Colonic mucosa (tissue), 4 donors: ENCODE measurements at places on chromosomes 1 and 21. TPM values are rescaled to one million over a fixed set of nuclear protein-coding genes. Genes with fewer than 3 reads are reported as not detected.

- DNase-seq, result no peak
These were observed 58.3 kb downstream of the UBE2T start for GRCh38 chr1:202283379-202283844.

- no peak for DNase-seq
These were observed 54.1 kb upstream of the GPR37L1 start for GRCh38 chr1:202068596-202068995.

RIPPLY3 gene
- total RNA-seq, result 0.21 TPM

DNA sequence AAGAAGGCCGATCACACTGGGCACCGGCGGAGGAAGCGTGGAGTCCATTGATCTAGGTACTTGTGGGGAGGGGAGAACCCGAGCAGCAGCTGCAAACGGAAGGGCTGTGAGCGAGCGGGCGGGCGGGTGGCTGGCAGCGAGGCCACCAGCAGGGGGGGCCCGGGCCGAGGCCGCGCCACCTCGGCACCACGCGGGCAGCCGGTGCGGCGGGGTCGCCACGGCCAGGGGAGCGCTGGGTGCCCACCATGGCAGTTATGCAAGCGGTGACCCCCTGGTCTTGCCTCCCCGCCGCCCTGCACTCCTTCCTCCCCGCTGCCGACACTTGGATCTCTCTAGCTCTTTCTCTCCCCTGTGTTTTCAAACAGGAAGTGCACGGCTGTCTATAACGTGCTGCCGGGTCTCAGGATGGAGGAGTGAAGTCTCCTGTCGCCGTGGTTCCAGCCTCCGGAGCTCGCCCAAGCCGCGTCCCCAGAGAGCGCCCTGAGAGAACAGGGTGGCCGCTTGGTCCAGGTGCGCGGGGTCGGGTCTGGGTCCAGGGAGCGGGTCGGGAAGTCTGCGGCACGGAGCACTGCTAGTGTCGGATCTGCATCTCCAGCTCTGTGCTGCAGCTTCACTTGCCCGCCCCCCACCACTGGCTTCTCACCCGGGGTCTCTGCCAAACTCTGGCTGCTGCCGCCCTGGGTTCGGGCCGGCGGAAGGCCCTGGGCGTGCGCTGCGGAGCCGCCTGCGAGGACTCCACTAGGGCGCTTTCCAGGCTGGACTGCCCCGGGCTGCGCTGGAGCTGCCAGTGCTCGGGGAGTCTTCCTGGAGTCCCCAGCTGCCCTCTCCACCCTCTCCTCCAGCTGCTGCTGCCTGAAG is 22.7 kb downstream of the LRRC8D start:
- peak; percentile 77 for DNase-seq

DNA sequence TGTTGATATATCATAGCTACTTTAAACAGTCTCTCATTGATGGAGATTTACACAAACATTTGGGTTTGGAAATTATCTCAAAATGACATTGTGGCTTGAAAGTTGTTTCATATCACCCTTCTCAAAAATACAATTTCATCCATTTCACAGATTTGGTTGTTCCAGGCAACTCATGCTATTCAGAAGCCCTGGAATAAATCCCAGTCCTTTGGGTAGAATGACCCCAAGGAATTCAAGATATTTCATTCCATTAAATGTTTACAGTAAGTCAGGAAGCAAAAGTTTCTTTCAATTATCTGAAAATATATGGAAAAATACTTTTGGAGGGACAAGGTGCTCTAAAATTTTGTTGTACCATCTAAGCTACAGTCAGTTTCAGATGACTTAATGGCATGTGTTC is 27.1 kb downstream of the MPZL1 start:
- no peak for DNase-seq

SH2D5 gene
- 0.12 TPM for total RNA-seq

DNA sequence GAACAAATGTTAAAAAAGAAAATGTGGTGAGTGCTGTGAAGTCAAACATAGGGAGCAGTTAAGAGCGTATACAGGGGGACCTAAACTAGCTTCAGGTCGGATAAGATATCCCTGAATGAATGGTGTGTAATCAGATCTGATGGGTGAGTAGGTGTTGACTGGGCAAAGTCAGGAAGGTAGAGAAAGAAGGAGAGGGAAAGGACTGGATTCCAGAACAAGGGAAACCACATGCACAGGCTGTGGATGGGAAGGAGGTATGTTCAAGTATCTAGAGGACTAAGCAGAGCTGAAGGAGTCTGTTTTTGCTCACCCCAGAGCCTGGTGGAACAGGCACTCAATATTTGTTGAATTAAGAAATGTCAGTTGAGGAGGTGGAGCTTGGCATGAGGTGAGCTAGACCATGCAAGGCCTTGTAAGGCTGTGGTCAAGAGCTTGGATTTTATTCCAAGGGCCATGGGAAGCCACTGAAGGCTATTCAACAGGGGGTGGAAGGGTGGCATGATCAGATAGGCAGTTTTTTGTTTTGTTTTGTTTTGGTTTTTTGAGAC is 27.4 kb downstream of the MAP7D1 start:
- no peak for DNase-seq
